MV-4-11 (cell line): ENCODE measurements at places on chromosomes 7 and 10.

DNA sequence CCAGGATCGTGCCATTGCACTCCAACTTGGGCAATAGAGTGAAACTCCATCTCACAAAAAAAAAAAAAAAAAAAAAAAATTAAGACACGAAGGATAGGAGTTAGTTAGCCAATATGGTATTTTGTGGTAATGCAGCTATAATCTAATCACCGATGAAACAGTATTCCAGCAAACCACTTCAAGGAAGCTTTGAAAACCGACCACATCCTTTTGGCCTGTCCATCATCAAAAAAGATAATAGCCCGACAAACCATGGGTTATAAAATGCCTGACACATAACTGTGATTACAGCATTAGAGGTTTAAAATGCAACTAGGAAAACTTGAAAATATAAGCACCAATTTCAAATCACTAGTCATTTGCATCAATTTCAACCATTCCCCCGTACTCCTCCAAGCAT, 728.6 kb upstream of the C7orf33 start:
- no peak for DNase-seq

GRCh38 chr10:12872577-12872976, 128.9 kb downstream of the CCDC3 start:
- DNase-seq: no peak

DNA sequence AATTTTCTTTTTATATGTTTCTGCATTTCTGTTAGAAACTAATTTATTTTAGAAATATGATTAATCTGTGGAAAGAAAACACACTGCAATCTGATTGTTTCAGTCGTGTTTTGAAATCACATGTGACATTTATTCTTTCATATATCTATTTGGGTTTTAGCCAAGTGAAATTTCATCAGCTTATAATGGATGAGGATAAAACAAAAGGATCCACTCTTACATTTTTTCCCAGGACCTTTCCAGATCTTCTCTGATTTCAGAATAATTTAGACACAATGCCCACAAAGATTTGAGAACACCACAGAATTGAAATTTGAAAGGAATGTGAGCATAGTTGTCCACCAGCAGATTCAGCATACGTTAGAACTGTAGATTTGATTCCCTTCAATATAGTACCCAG, 29.1 kb downstream of the CBLL1 start:
- no peak for DNase-seq

GRCh38 chr7:39987641-39988347, 37.7 kb downstream of the CDK13 start:
- DNase-seq: no peak

DNA sequence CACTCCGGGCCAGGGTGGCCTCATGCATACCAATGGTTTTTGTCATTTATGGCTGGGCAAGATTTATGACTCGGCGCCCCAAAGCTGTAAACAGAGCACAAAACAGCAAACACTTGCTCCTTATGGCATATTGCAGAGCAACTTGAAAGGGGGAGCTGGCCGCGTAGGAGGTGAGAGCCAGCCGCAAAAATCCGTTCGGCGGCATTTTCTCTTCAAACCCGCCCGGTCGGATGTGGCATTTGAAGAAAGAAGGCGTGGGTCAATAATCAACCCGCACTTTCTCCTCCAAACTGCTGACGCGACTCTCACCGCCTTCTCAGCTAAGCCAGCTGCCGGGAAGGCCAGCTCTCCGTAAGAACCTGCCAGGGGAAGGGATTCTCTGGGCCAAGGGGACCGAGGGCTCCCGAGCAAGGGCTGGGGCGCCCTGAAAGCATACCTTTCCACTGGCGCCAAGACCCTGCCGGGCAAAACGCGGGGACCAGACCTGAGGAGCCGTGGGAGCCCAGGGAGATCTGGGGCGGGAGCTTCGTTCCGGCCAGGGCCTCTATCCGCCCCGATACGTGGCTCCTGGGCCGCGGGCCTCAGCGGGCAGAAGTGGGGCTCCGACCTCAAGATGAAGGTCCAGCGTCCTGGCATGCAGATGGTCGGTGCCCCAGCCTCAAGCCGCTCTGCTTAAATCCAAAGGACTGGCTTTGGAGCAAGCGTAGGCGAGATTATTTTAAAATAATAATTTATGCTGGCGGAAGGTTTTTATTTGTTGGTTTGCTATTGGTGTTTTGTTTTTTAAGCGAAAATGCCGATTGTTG, 12.9 kb upstream of the HOXA2 start:
- no peak for DNase-seq
